ENCODE measurements at places on chromosomes 11 and 22. TPM values are rescaled to one million over a fixed set of nuclear protein-coding genes. Genes with fewer than 3 reads are reported as not detected.

Gene ANO9
- polyA plus RNA-seq = 7.2 TPM

Gene ZC3H7B
- polyA plus RNA-seq = 57.9 TPM

Gene PDE2A
- polyA plus RNA-seq = 8.8 TPM

Gene MPPED2
- 4.3 TPM for polyA plus RNA-seq

Gene TMEM86A
- polyA plus RNA-seq = 3.4 TPM

Gene KRTAP5-7
- not detected for polyA plus RNA-seq

Gene FAR1
- polyA plus RNA-seq = 56.0 TPM

Gene ASCC2
- polyA plus RNA-seq = 51.9 TPM

Gene BIRC2
- 58.5 TPM for polyA plus RNA-seq

Gene MS4A8
- 13.5 TPM for polyA plus RNA-seq

Gene SLC6A5
- polyA plus RNA-seq = not detected

Gene STK33
- polyA plus RNA-seq = 23.3 TPM

Gene APOBEC3F
- 11.6 TPM for polyA plus RNA-seq

Gene DENND6B
- 9.3 TPM for polyA plus RNA-seq

Gene SPCS2
- polyA plus RNA-seq = 210 TPM

Gene KRTAP5-2
- not detected for polyA plus RNA-seq

- no peak for DNase-seq
Measured at GRCh38 chr22:40328546-40329456, 17.5 kb upstream of the ADSL start.

- no peak for DNase-seq
Measured at GRCh38 chr11:102197670-102198139, 87.5 kb downstream of the YAP1 start.

- no peak for DNase-seq
Measured at GRCh38 chr22:20430101-20430719, 7.4 kb downstream of the SCARF2 start.

DNA sequence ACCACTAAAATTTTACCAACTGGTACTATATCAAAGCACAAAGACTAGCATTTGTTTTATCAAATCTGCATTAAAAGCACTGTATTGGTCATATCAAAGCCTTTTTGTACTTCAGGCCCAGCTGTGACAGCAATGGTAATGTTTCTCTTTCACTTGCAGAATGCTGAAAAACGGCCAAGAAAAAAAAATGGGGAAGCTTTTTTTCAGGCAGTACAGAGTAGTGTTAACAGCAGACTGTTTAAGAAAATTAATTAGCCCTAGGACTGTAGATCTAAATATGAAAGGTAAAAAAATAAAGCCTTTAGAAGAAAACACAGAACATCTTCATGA lies 33.3 kb downstream of the DENND5A start:
- DNase-seq = peak; percentile 59

DNA sequence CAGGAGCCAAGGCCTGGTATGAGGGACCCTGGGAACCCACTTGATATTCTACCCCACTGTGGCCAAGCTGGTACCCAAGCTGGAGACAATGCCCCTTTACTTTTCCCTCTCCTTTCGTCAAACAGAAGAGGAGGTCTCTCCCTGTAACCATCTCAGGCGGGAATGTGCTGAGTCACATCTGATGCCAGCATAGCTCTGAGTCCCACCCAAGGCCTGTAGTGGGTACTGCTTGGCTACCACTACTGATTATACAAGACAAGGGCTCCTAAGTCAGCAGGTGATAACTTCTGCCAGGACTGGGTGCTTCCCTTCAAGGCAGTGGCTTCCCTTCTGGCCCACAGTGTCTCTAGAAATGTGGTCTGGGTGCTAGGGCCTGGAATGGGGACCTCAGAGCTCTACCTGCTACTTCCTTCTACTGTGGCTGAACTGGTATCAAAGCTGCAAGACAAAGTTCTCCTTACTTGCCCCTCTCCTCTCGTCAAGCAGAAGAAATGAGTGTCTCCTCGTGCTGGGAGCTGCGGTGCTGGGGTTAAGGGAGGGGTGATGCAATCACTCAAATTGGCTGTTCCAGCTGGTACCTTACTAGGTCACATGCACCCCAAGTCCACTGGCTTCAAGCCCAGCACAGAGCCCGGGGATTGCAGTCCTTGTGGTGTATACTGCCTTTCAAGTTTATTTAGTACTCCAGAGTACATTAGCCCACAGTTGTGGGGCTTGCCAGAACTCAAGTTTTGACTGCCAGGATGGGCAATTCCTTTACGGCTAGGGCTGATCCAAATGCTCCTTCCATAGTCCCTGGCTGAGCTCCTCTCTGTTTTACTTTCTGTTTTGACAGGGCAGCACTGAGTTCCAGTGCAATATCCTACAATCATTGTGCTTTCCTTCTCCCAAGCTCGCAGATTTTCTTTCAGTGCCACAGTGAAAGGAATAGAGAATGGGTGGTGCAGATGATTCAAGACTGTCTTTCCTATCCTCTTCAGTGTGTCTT lies 419.7 kb upstream of the CNTN5 start:
- DNase-seq = no peak

- peak; percentile 5 for DNase-seq
Measured at GRCh38 chr11:61075891-61076290, 26.4 kb upstream of the CD5 start.

DNA sequence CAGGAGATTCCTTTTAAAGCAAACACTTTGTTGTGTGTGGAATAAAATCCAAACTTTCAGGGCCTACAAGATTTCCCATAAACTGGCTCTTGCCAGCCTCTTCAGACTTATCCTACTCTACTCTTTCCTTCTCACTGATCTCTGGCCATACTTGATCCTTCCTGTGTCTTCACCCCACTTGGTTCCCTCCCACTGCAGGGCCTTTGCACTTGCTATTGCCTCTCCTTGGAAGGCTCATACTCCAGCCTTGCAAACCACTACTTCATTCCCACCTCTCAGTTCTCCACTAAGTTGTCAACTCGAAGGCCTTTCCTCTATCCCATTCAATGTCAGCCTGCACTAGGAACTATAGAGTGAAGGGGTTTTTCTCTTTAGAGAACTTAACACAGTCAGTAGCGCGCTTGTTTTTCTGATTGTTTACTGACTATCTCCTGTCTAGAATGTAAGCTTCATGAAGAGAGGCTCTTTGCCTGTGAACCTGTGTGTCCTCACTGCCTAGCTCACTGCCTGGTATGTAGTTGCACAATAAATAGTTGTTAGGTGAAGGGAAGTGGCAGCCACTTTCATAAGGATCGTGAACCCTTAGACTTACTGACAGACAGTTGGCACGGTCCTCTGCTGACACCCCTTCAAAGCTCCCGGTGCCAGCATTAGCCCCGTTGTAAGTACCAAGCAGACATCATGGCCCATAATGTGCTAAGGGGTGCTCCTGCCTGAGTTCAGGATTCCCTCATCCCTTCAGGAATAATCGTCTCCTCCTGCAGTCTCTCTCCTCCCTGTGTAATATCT lies 833 bp upstream of the ME3 start:
- no peak for DNase-seq

DNA sequence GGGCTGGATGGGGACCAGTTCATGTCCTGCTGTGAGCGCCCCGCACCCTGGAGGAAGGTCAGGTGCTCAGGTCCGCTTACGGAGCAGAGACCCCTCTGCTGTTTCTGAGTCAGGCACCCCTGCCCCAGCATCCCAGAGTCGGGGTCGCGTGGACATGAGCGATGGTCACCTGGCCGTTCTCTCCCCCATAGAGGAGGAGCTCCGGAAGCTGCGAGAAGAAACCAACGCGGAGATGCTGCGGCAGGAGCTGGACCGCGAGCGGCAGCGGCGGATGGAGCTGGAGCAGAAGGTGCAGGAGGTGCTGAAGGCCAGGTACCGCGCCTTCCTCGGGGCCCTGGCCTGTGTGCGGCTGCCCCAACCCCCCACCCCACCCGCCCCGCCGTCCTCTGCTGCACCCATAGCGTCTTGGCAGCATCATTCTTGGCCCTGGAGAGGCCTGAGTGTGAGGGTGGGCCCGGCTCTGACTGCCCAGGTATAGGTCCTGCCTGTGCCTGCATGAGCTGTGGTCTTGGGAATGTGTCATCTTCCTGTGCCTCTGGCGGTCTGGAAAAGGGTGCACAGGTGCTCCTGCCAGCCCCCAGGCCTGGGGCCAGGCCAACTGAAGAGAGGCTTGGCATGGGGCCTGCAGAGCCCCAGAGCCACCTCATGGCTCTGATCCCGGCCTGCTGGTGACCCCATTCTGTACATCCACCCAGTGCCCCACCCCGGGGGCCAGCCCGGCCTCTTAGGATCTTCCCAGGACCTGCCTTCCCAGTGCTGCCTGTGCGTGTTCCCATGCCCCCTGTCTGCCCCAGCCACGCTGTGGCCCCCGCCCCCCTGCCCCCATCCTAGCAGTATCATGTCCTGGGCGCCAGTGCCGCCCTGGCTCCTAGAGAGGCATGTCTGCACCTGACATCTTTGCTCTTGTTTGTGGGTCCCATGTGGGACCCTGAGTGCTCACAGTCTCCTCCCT lies 38.1 kb downstream of the GRAMD4 start:
- DNase-seq = no peak

- no peak for DNase-seq
Measured at GRCh38 chr11:15941206-15941770, 415.1 kb downstream of the SOX6 start.

DNA sequence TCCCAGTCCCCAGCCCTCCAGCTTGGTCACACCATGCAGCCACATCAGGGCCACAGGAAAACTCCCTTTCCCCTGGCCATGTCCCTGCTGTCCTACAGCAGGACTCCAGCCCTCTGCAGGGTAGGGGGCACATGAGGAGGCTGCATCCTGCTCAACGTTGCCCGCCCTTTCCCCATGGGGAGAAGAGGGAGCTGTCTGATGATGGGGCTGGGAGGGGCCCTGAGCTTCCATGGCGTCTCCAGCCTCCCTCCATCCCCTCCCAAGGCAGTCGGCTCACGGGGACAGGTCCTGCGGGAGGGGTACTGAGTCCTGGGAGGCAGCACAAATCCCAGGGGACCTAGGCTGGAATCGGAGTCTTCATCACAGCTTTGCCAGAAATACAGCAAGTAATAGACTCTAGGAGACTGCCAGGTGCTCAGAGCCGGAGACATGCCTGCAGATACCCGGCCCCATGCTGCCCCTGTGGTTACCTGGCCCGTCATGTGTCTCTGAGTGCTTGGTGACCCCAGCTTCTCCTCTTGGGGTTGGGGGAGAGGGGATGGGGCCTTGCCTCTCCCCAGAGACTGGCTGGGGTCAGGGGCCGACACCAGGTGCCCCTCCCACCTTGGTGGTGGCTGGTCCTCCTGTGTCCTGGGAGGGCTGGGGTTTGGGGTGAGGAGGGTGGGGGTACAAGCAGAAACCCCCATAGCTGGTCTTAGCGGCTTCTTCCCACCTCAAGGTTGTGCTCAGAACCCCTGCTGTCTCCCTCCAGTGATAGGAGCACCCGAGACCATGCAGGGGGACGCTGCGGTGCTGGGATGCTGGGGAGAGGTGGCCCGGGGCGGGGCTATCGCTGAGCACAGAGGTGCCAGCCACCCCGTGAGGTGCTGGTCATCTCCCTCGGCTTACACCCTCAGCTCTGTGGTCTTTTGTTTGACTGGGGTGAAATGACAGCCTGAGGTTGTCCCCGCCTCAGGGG lies 2.3 kb downstream of the MRGPRE start:
- DNase-seq = no peak

GRCh38 chr11:134055029-134055428 lies 13.8 kb upstream of the JAM3 start:
- no peak for DNase-seq

GRCh38 chr11:79570104-79570503 lies 129.3 kb upstream of the TENM4 start:
- DNase-seq = no peak

DNA sequence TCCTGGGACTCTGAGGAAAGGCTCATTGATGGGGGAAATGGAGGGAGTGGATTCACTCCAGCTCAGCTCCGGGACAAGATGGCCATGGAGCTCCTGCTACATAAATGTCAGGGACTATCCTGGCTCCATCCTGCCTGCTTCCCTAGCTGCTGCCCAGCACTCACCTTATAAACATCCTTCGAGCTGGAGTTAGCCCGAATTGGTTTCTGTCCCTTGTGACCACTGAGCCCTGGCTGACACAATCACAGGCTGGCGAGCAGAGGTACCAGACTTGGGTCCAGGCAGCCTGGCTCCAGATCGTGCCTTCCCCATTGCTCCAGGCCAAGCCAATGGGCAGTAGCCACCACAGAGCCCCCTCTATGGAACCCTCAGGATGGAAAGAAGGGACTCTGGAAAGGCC lies 77.6 kb downstream of the FDX1 start:
- DNase-seq = no peak

- DNase-seq = no peak
Measured at GRCh38 chr11:75301131-75301530, 50.3 kb downstream of the ARRB1 start.

- DNase-seq = no peak
Measured at GRCh38 chr11:22426915-22427314, 88.7 kb downstream of the SLC17A6 start.

GRCh38 chr11:127791844-127792243 lies 791.3 kb upstream of the KIRREL3 start:
- DNase-seq = no peak

- DNase-seq = no peak
Measured at GRCh38 chr22:47445716-47446290, 683.4 kb downstream of the TBC1D22A start.

- DNase-seq = peak; percentile 80
Measured at GRCh38 chr11:1458340-1459218, 28.0 kb downstream of the MOB2 start.

DNA sequence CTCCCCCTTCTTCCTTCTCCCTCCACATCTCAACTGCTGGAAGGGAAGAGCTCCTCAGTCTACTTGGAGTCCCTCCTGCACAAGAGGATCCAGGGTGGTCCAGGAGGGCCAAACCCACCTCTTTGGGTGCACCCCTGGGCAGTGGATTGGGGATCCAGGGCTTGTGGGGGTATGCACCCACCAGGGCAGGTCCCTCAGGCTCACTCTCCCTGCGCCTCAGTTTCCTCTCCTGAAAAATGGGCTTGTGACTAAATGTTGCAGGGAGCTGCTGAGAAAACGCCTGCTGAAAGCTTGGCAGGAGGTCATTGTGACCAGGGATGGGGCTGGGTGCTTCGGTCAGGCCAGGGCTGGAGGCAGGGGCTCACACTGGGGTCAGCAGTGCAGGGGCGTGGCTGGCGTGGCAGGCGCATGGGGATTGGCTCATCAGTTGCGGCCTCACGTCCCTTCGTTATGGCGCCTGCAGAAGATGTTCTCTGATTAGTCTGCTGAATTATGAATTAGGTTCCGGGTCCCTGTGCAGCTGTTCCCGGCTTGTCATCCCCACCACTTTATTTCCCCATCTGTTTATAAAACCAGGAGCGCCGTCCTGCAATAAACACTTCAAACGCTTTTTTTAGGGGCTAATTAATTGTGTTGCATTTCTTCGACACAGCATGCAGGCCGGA lies 25.7 kb upstream of the CCDC188 start:
- no peak for DNase-seq

GRCh38 chr11:76810151-76810853 lies 27.1 kb downstream of the TSKU start:
- DNase-seq = no peak

- no peak for DNase-seq
Measured at GRCh38 chr11:16364254-16364653, 7.9 kb upstream of the SOX6 start.

- DNase-seq = no peak
Measured at GRCh38 chr11:93741882-93742226, 382 bp downstream of the C11orf54 start.

- DNase-seq = no peak
Measured at GRCh38 chr22:41382098-41382578, 396 bp downstream of the TEF start.
